Stimulated activated CD4-positive, alpha-beta T cell treated with anti-CD3 and anti-CD28 coated beads, Interleukin-12 subunit alpha, Interleukin-12 subunit beta, amount 100 ng/mL, for 4 hours (primary cell): ENCODE measurements at places on chromosomes 6 and 20.

- DNase-seq = no peak
These were observed 124.2 kb downstream of the CEBPB start for GRCh38 chr20:50314678-50315335.

DNA sequence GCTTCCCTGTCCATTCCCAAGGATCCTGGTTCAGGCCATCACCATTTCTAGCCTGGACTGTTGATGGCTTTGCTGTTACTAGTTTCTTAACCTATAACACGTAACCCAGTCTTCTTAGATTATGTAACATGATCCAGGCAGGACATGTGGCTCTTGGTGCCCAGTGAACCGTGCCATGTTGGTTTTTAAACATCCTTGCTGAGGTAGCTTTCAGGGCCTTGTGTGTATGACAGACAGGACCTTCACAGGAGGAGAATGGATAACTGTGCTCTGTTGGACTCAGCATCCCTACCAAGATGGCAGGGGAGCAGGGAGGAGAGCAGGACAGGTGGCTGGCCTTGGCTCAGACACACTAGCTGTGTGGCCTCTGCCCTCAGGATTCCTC, 46.8 kb downstream of the PANK2 start:
- DNase-seq = no peak

GRCh38 chr20:62294516-62294915, 8.3 kb upstream of the ADRM1 start:
- DNase-seq = no peak

GRCh38 chr6:168589275-168589674, 148.3 kb downstream of the SMOC2 start:
- no peak for DNase-seq

DNA sequence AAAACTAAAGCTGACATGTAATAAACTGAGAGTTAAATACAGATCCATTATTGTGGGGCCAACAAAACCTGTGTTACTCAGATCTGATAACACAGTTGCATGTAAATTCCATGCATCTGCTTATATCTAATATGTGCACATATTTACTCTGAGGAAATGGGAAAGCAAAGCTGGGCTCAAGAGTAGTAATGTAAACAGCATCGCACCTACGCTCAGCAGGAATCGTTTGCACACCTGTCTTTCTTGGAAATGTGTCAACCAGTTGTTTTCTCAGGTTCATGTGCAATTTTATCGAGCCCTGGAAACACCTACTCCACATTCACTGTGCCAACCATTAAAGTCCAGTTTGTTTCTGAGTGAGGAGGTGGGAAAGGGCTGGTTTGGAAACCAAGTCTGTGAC, 80.3 kb upstream of the CNKSR3 start:
- no peak for DNase-seq

DNA sequence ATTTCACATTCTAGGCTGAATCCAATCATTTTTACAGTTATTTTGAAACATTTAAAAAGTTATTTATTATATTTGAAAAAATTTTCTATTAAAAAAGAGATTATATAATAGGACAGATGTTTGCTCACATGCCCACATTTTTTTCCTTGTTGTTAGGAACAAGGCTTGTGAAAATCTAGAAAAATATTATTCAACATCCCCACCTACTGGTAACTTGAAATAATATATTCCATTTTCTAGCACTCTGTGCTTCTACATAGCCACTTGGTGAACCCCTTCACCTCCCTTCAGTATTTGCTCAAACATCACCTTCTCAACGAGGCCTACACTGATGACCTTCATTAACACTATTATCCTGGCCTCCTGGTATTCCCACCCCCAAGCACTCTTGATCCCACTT, 18.3 kb upstream of the GPRC6A start:
- no peak for DNase-seq

DNA sequence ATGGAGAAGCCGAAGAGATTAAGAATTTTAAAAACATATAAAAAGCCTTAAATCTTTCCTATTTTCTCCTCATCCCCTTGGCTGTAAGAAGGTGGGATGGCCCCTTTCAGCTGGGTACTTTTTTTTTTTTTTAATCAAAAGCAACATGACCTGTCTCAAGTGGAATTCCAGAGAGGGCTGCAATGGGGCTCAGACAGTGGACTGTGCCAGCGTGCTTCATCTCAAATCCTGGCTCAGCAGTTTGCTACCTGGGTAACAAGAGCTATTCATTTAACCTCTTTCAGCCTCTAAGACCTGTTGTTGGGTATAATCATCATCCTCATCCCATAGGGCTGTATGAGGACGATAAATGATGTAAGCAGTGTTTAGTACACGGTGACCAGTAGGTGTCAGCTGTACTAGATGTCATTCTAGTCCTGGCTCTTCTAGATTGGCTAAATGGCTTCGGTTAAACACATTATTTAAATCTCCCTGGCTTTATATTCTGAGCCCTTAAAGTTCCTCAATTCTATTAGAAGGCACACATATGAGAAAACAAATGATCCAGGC, 6.9 kb upstream of the PPP1R3G start:
- no peak for DNase-seq

- DNase-seq = no peak
These were observed 97.4 kb downstream of the PLCB4 start for GRCh38 chr20:9166153-9166780.

DNA sequence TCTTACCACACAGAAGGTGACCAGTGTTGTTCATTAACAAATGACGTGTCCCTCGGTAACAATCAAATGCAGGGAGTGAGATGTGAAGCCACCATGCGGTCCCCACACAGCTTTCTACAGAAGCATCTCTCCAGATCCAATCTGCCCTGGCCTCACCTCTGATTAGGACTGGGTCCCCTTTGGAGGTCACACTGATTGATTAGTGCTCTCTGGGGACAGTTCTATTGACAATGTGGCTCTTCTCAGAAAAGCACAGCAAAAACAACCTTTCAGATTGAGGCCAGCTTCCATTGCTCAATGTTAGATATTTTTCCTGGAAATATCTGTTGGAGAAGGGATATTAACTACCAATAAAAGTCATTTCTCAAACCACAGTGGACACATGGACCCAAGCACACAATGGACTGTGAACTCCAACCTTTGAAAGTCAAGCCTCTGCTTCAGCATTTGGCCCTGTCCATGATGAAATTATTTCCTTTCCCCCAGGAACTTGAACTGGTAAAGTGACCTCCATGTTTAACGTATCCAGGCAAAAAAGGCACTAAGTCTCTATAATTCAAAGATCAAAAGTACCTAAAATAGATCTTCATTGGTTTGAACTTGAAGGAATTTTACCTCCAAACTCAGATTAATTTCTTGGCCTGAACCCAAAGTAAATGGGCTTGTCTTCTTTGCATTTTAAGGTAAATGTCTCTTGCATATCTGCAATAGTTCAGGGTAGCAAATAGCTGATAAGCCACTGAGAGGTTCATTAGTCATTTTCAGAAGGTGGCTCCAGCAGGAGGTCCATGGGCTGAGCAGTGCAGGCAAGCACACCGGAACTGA, 118.5 kb downstream of the FOXA2 start:
- DNase-seq = no peak

- DNase-seq = no peak
These were observed at the start of gene SRMS for GRCh38 chr20:63547725-63548480. Gene SRMS (minus strand): TSS chr20:63547749. CDS start chr20:63547463, 286 bp downstream.

- no peak for DNase-seq
These were observed 1.1 kb upstream of the DACT2 start for GRCh38 chr6:168320634-168321033.

DNA sequence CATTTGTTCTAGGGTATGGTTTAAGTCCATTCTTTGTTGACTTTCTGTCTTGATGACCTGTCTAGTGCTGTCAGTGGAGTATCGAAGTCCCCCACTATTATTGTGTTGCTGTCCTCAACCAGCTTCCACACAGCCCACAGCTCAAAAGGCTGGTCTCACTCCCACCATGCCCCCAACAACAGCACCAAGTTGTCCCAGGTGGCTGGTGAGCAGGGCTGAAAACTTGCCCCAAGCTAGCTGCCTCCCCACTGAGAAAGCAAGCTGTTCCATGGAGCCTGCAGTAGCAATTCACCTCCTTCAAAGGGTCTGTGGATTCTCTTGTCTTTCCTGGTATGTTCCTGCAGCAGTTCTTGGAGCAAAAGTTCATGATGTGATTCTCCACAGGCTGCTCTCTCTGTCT, 221.0 kb downstream of the SYNDIG1 start:
- DNase-seq = no peak

DNA sequence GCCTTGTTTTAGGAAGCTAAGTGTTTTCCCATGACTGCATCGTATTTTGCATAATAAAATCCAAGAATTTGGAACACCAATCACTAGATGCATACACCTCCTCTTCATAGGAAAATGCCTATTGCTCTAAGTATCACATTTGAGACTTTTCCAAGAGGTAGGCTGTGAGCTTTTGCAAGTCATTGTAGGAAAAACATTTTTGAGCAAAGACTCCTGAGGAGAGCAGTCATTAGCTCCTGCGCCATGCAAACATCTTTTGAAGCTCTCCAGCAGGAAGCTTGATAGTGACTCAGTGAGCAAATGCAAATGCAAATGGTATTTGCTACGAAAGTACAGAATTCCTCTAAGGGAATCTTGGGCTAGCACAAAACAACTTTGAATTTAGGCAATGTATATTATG, 750.4 kb downstream of the QKI start:
- DNase-seq = no peak

DNA sequence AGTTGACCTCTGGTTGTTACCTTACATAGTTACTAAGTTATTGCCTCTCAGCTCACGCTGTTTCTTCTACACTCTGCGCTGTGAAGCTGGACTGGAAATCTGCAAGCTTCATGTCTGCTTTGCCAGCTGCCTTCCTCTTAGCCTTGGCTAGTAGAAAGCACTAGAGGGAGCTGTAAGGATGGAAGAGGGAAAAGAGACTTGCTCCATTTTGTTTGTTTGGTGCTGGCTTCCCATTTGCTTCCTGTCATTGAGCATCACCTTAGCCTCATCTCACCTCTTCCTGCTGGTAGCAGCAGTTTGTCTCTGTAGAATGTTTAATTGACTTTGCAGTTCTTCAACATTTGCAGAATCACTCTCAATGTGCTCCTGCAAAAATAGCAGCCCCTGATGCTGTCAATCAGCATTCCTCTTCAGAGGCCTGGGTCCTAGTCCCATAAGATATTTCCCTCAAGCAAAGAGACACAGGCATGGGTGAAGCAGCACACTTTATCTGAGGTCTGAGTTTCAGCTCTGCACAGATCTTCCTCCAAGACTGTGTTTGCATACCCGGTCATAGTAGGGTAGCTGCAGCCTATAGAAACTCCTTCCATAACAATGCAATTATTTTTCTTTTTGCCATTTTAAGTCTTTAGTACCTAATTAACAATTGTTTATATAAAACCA, 302.2 kb upstream of the EPHA7 start:
- DNase-seq = no peak

- DNase-seq = peak; percentile 52
These were observed 11.5 kb downstream of the PMEPA1 start for GRCh38 chr20:57698116-57698866.

- DNase-seq = no peak
These were observed 97.3 kb upstream of the CHD6 start for GRCh38 chr20:41715526-41715925.
